ENCODE measurements at places on chromosomes 5 and 9.

DNA sequence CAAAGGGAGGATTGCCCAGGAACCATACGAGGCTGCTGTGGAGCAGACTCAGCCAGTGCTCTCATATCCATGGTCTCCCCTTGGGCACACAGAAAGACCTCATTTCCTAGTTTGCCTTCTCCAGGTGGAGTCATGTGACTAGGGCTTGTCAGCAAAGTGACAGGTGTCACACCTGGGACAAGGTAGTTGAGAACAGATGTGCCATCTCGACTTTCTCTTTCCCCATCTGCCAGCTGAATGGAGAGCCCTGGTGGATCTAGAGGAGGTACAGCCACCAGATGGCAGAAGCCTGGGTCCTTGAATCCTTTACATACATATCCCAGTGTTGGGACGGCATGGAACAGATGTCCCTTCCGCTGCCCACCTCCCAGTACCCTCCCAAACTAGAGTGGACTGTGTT, 42.9 kb upstream of the ALDOB start:
- DNase-seq = no peak

- no peak for DNase-seq
These were observed 305.9 kb upstream of the IRX4 start for GRCh38 chr5:2188661-2189060.

GRCh38 chr5:42499016-42499415, 75.8 kb downstream of the GHR start:
- no peak for DNase-seq

DNA sequence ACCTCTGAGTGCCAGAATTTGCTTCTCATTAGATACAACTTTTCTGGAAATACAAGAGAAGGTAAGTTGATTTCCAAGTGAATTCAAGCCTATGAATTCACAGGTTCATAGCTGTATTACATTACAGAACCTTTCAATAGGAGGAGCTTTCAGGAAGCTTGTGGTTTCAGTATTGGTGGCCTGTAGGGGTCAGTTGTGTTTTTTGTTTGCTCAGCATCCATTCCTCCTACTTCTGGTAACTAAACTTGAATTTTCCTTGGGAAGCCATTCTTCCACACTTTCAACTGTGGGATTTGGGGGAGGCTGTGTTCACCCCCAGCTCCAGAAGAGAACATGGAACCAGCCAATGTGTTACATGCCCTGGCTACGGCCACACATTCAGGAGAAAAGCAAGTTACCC, 5.6 kb upstream of the CYSTM1 start:
- no peak for DNase-seq

DNA sequence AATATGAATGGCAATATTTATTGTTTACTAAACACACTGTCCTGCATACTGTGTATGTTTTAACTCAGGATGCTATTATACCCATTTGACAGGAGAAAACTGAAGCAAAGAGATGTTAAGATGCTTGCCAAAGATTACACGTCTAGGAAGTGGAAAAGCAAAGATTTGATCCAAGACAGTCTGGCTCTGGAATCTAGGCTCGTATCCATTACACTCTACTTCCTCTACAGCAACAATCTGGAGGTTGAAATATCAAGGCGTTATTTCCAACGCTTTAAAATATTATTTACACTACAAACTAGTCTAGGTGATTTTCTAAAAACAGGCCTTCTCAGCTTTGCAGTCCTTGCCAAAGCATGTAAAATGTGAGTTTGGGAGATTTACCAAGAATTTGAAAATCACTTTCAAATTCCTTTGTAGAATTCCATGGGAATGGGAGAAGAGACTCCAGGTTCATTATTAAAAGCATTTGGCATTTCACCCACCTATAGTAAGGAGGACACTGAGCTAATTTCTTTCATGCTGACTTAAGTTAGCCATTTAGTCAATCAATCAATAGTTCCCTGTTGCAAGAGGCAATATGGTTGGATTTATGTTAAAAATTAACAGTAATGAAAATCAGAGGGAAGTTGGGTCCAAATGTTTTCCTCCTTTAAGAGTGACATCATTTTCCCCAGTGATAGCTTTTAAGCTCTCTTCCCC, 356.3 kb upstream of the SMARCA2 start:
- no peak for DNase-seq

DNA sequence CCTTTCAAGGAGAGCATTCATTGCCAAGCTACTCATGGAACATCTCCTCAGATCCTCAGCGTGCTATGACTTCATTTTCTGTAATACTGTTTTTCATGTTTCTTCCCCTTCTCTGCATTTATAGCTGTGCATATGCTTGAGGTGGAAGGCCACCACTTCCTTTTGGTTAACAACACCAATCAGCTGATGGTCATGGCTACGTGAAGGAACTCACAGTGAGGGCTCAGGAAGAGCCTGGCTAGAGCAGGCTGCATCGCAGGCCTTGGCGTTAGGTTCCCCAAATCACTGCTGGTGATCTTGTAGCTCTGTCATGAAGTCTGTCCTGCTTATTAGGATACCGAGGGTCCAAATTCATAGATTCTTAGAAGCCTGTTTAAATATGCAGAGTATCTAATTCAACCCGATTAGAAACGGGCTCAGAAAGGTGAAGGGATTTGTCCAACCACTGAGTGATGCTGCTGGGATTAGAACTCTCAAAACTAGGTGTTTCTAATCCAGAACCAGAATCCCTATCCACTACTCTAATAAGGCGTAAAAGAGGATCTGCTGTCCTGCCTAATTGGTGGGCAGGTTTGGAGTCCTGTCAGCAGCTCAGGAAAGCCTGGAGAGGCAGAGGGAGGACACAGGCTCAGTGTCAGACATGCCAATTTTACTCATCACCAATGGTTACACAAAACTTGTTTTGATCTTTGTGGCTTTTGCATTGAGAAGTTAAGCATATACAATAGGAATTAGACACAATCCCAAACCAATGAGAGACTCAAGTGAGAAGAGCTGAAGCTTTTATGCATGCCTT, 7.5 kb downstream of the SYK start:
- DNase-seq = no peak

GRCh38 chr9:18683851-18684250, 209.9 kb downstream of the ADAMTSL1 start:
- no peak for DNase-seq

DNA sequence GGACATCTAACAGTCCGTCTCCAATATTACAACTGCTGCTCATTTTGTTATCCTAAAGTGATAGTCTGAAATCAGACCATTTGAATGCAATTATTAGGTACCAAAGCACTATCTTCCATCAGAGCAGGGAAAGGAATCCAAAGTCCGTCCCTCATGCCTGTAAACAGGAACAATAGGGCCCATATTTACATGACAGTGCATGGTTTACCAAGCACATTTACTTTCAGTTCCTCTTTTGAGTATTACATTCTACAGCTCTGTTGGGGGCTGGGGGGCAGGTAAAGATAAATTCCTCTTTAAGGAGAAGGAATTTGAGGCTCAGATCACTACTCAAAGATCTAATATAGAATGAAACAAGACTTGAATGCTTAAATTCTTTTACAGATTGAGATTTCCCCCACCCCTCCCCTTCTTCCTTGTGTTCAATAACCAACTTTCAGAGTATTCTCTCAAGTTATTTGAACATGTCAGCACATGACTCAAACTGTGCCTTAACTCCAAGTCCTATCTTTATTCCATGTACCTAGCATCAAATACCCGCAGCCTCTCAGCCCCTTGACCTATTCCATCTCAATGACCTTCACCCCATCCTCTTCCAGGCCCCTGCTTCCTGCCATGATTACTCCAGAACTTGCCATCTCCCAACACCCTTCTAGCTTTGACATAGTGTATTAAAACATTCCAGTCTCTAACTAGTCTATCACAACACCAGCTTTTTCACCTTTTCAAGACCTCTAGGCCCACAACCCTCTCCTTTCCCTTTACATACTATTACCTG, 71.0 kb downstream of the BRINP1 start:
- DNase-seq = no peak

GRCh38 chr5:163463063-163463435, 2.6 kb downstream of the HMMR start:
- DNase-seq = no peak

DNA sequence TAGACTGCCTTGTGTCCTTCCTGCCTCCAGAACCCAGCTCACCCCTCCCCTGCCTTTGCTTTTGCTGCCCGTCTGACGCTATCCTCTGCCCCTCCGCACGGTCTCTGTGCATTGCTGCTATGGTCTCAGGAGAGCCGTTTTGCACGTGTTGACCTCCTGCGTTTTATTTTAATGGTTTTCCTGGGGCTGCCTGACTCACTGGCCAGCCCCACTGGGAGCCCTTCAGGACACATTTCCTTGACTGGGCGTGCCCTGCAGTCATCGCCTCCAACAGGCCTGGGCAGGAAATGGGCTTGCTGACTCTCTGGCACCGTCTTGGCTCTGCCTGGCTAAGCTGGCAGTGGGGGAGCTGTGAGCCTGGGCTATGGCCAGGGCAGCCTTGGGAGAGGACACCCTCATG, 17.9 kb upstream of the ASS1 start:
- DNase-seq = no peak

DNA sequence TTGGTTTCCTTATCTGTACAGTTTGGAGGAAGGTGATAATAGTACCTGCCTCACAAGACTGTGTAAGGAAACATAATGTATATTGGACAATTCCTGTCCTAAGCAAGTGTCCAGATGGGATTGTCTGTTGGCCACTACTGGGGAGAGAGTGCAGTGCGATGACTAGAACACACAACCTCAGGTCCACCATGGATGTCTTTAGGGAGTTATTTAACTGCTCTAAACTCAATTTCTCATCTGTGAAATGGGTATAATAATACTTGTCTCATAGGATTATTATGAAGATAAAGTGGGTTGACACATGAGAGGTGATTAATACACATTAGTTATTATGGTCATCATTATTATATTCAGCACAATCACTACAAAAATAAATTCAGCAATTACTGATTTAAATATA, 63.1 kb downstream of the CAST start:
- DNase-seq = no peak

- no peak for DNase-seq
These were observed 15.7 kb downstream of the TMEM171 start for GRCh38 chr5:73136055-73136562.

- DNase-seq = no peak
These were observed 155.0 kb downstream of the NPR3 start for GRCh38 chr5:32866138-32866537.

GRCh38 chr9:16985559-16986348, 115.3 kb upstream of the BNC2 start:
- no peak for DNase-seq

- DNase-seq = no peak
These were observed 10.9 kb upstream of the HDHD3 start for GRCh38 chr9:113387560-113388230.

GRCh38 chr5:56302027-56302426, 68.9 kb upstream of the ANKRD55 start:
- DNase-seq = no peak

DNA sequence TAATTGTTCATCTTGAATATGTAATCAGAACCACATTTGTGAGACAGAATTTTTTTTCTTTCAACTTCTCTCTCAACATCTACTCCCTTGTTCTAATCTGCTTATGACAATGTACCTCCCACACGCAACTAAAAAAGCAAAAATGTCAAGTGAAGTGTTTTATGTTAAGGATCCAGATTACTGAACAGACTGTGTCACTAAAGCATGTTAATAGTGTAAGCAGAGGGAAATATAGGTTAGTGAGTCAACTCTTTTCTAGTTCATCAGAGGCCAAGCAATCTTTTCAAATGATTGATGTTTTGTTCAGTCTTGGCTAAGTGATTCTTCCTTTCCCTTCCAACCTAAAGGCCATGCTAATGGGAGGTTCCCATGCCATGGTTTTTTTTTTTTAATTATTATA, 34.7 kb upstream of the IDNK start:
- no peak for DNase-seq

- no peak for DNase-seq
These were observed 1.4 kb upstream of the SPAAR start for GRCh38 chr9:35907711-35908503.

- DNase-seq = no peak
These were observed 183.0 kb downstream of the CDK5RAP2 start for GRCh38 chr9:120396931-120397330.

- DNase-seq = no peak
These were observed 214.4 kb downstream of the NXNL2 start for GRCh38 chr9:88749420-88749819.

DNA sequence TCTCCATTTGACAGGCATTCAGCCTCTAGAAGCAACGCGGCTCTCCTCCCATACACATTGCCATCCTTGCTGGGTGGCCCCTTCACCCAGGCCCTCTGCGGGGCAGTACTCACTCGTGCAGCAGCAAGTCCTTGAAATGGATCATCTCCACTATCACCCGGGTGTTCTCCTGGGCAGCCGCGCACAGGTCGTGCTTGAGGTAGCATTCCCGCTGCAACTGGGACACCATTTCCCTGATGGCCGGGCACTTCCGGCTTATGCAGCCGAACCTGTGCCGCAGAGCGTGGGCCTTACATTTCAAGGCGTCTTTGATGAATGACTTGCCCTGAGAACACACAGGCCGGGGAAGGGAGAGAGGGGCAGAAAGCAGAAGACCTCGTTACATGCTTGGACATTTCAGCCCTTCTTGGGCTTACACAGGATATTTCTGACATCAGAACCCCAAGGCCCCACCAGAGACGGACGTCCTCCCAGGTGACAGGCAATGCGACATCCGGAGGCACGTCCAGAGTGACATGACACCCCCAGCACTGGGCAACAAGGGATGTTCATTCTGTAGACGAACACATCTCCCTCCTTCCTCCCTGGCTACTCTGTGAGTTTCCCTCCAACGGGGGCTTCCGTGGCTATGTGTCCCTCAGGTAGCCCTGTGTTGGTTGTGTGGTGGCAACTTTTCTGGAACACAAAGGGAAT, 5.0 kb downstream of the STC2 start:
- DNase-seq = no peak

DNA sequence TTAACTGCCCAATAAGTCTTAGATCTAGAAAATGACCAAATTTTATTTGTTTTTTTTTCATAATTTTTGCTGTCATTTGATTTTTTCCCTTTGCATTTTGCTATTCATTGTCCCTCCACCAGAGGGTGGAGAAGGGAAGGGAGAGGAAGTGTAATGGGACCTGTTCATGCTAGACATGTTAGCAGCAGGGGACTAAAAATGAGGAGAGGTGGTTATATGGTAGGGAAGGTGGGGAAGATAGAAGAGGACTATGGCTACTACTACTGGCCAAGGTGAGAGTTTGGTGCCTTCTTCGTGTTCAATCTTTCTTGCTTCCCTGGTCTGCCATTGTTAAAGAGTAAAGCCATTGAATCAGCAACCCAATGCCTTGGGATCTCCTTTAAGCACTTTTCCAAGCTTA, 6.4 kb downstream of the GRIA1 start:
- DNase-seq = no peak

DNA sequence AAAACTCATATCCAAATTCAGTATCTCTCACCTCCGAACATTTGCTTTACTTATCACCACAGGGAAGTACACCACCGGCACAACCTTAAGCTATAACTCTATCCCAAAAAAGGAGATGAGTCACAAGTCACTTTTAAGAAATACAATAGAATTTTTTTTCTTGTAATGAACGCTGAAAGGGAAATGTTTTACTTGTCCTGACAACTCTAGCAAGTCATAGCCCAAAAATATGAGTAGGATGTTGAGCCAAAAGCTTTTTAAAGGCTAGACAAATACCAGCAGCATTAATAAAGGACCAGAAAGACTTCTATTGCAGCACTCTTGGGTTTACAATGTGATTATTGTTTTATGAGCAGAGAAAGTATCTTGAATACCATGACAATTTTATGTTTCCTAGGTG, 147.3 kb upstream of the FST start:
- DNase-seq = no peak
